Regular cardiac myocyte (primary cell): ENCODE measurements at places on chromosomes 3 and 15. TPM values are rescaled to one million over a fixed set of nuclear protein-coding genes. Genes with fewer than 3 reads are reported as not detected.

The C3orf49 gene
- total RNA-seq: not detected in 2 replicates

The KBTBD8 gene
- total RNA-seq: 2.8 and 6.3 TPM in 2 replicates

The PLAAT1 gene
- total RNA-seq: 0.56 TPM in 1 of 2 replicates, not detected in the other

The ANKDD1A gene
- 0.38 and 2.3 TPM in 2 replicates for total RNA-seq

The GABPB1 gene
- total RNA-seq: 51.3 and 61.9 TPM in 2 replicates

The MAGI1 gene
- total RNA-seq: 28.9 and 40.3 TPM in 2 replicates

The ZCWPW2 gene
- total RNA-seq: 0.38 and 1.4 TPM in 2 replicates

The CDCP1 gene
- 16.5 and 37.5 TPM in 2 replicates for total RNA-seq

The C2CD4A gene
- 0.28 TPM in 1 of 2 replicates, not detected in the other for total RNA-seq

The SOX14 gene
- not detected in 2 replicates for total RNA-seq

The DUOX1 gene
- under 0.01 TPM in 2 replicates for total RNA-seq
